ENCODE measurements at places on chromosomes 1 and 21. TPM values are rescaled to one million over a fixed set of nuclear protein-coding genes. Genes with fewer than 3 reads are reported as not detected.

The MAEL gene
- total RNA-seq: not detected

The DLGAP3 gene
- total RNA-seq: 0.74 TPM

The CDCA8 gene
- total RNA-seq: 42.8 TPM

The PLA2G2C gene
- 1.0 TPM for total RNA-seq

The AXDND1 gene
- total RNA-seq: not detected

The FOXD2 gene
- 0.20 TPM for total RNA-seq

The ELAPOR1 gene
- 5.7 TPM for total RNA-seq

The LENEP gene
- total RNA-seq: 0.93 TPM

The PAFAH2 gene
- total RNA-seq: 11.1 TPM

The IL22RA1 gene
- total RNA-seq: not detected

The PTPRF gene
- 0.68 TPM for total RNA-seq

The CCDC30 gene
- total RNA-seq: 1.8 TPM

The XCL1 gene
- total RNA-seq: 2.6 TPM

The MROH9 gene
- not detected for total RNA-seq

The FMO4 gene
- total RNA-seq: 0.85 TPM

The ACOT11 gene
- 1.8 TPM for total RNA-seq

The KRTAP19-3 gene
- not detected for total RNA-seq

The MPZ gene
- 7.0 TPM for total RNA-seq

The CLDN14 gene
- not detected for total RNA-seq

The VSIG8 gene
- not detected for total RNA-seq

The CLCA1 gene
- total RNA-seq: not detected

The SH2D2A gene
- 243 TPM for total RNA-seq

The CHIA gene
- total RNA-seq: not detected

The EPHA10 gene
- not detected for total RNA-seq

The AQP10 gene
- total RNA-seq: not detected

Measured in T-helper 1 cell treated with Interleukin-12 subunit alpha and Interleukin-12 subunit beta and Interleukin-4 antibody, amounts not matched to agents 30 ng/mL and 1 ng/mL, for 36 hours (primary cell).